ENCODE measurements at places on chromosomes 12 and 14.

- DNase-seq = no peak
Observed at GRCh38 chr12:43912859-43913258, 77.0 kb downstream of the TMEM117 start.

GRCh38 chr14:100734031-100734990 is 7.6 kb downstream of the DLK1 start:
- DNase-seq = no peak

DNA sequence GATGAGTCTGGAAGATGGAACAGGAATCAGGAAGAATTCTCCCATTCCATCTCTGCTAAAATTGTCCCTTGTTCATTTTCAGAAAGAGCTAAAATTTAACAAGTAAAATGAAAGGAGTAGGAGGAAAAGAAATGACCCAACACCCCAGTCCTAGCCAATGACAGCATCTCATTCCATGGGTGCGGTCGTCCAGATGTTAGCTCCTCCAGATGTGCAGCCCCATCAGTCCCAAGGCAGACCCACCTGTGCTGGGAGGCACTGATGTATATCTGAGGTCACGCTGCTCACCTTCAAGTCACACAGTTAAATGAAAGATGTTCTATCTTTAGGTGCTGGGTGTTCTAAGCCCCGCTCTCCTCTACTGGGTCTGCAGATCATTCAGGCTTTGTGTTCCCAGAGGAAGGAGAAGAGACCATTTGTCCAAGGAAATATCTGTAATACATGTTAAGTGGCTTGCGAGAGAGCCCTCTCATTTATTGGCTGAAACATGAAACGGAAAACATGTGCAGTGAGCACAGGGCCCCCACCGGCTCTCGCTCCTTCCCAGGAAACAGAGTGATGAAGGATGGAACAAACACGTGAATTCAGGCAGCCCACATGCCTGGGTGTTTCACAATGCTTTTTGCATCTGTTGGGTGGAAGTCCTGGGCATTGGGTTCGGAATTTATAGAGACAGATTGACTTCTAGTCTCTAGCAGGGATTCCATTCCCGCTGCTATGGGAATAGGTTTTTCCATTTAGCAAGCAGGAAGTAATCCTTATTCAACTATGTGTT is 294.6 kb downstream of the NUAK1 start:
- no peak for DNase-seq

DNA sequence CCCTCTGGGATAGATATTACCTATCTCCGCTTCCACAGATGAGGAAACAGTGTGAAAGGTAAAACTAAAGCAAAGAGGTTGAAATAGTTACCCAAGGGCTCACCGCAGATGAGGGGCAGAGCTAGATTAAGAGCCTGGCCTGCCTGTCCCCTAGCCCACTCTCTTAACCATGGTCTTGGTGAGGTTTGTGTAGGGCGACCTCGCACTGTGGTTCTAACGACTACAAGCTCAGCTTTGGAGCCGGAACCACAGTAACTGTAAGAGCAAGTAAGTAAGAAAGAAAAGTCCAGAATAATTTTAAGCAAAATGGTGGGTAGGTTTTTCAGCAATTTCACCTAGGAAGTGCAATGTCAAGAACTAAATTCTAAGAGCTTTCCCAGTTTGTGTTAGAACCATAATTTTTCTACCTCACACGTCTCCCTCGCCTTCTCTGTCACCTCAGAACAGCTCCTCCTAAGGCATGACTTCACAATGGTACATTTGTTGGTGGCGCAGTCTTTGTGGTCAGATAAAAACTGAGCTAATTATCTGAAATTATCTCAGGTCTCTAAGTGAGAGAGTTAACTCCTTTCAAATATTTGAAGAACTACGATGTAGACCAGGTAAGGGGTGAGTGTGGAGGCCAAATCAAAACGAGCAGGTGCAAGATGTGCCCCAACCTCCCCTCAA is 64.8 kb downstream of the DAD1 start:
- DNase-seq = no peak

GRCh38 chr14:94474581-94475031 is 1.4 kb downstream of the SERPINA9 start:
- no peak for DNase-seq

- peak; percentile 47 for DNase-seq
Observed at GRCh38 chr12:68559246-68559645, 51.5 kb upstream of the RAP1B start.

DNA sequence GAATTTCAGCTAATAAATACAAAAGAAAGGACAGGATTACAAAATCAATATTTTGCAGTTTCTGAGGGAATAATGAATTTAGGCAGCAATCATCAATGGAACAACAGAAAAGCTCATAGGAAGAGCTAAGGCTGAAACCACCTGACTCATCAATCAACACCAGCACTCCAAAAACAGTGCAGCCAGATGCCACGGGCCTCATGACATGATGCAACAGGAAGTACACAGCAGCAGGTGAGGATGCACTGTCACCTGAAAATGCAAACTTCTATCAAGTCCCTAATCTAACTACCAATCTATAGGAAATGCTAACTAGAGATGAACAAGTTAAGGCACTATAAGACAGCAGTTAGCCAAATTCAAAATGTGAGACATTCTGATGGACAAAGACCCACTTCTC is 21.7 kb downstream of the GNS start:
- DNase-seq = no peak

- DNase-seq = peak; percentile 28
Observed at GRCh38 chr12:64757771-64758170, 1.4 kb downstream of the GNS start.

DNA sequence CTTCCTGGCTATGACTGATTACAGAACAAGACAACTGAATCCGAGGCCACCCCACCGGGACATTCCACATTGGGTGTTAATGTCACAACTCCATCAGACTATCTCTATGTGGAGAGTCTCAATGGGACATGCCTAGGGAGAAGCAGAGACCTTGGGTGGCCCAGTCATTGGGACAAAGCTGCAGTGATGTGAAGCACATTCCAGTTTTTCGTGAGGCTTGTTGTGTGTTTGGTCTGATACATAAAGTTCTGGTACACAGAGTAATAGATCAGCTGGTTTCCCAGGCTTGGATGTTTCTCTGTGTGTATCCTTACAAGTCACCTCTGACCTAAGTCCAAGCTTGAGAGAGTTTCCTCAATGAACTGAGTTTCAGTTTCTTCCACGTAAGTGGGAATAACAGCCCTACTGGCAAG is 42.3 kb downstream of the CPM start:
- no peak for DNase-seq

Measured in NB4 (cell line).